Cardiac muscle cell (in vitro differentiated cells and primary cell): ENCODE measurements at places on chromosomes 7 and 10.

- no peaks in the 10 kb centered on the region for H3K27me3 ChIP-seq
- no peak for DNase-seq
- H3K4me3 ChIP-seq: no peak overlapping the region
- no peaks in the 10 kb centered on the region for H3K4me1 ChIP-seq
- no peaks in the 10 kb centered on the region for H3K36me3 ChIP-seq
These were observed 278.1 kb downstream of the DPP6 start for GRCh38 chr7:154330318-154330717.

DNA sequence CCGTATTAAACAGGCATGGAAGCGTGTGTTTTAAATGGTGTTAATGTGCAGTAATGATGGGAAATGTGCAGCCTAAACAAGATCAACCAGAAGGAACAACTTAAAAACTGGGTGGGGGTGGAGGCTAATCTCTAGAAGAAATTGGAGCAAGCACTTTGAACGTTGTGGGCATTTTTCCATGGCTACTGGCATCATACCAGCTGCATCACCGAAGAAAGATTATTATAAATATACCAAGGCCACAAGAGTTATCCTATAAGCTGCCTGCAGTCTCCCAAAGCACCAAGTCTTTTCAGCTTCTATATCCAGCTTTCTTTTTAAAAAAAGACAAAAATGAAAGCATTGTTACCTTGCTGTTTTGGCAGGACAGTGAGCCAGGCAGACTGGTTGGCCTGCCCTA is 79.9 kb downstream of the FGFR2 start:
- no peak overlapping the region for H3K27ac ChIP-seq
- no peak for DNase-seq
- peaks cover 5% of the 10 kb centered on the region for H3K4me1 ChIP-seq
- peaks cover 2% of the 10 kb centered on the region for H3K36me3 ChIP-seq
- no peaks in the 10 kb centered on the region for H3K27me3 ChIP-seq
- no peak overlapping the region for H3K4me3 ChIP-seq

GRCh38 chr10:82420001-82420400 is 545.0 kb downstream of the NRG3 start:
- H3K27ac ChIP-seq: no peak overlapping the region
- no peak for DNase-seq
- H3K36me3 ChIP-seq: no peaks in the 10 kb centered on the region
- H3K4me1 ChIP-seq: no peaks in the 10 kb centered on the region

DNA sequence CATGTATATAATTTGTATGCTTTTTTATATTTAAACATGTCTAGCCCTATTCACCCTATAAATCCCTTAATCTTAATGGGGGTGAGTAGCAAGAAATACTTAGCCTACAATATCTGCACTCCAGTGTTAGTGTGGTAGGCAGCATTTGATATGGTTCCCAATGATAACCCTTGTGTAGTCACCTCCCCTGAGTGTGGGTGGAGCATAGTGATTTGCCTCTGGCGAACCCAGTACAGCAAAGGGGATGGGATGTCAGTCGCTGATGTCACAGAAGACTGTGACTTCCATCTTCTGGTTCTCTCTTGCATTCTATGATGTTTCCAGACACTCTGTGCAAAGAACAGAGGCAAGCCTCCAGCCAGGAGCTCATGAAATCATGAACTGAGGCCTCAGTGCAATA is 211.2 kb downstream of the CRPPA start:
- no peak overlapping the region for H3K27ac ChIP-seq
- H3K4me1 ChIP-seq: no peaks in the 10 kb centered on the region
- H3K36me3 ChIP-seq: no peaks in the 10 kb centered on the region
- no peak overlapping the region for H3K4me3 ChIP-seq
- no peak for DNase-seq

- DNase-seq: no peak
- no peaks in the 10 kb centered on the region for H3K27me3 ChIP-seq
- H3K4me1 ChIP-seq: peaks cover 20% of the 10 kb centered on the region
- no peaks in the 10 kb centered on the region for H3K36me3 ChIP-seq
- H3K27ac ChIP-seq: peak overlapping the region; percentile 96
- peak overlapping the region; percentile 72 for H3K4me3 ChIP-seq
These were observed 2.9 kb upstream of the IGF2BP3 start for GRCh38 chr7:23472956-23473843.

DNA sequence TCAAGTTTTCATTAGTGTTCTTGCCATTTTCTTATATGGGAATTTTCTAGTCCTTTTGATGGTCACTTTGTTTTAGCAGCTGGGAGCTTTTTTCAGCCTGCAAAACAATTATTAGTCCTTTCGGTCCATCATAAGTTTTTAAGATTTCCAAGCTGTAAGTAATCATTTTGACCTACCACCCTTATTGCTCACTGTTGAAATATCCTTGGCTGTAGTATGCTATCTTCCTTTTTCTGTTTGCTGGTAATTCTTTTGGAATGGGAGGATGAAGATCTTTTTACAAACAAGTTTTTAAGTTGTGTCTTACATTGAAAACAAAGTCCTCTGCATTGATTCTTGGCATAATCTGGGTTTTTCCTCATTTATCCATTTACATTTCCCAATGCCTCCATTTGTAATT is 24.0 kb downstream of the BZW2 start:
- peaks cover 24% of the 10 kb centered on the region for H3K36me3 ChIP-seq
- DNase-seq: peak; percentile 53
- H3K27ac ChIP-seq: peak overlapping the region; percentile 32
- no peak overlapping the region for H3K4me3 ChIP-seq

GRCh38 chr7:132437730-132438129 is 138.5 kb downstream of the PLXNA4 start:
- no peaks in the 10 kb centered on the region for H3K36me3 ChIP-seq
- no peak overlapping the region for H3K4me3 ChIP-seq
- H3K27me3 ChIP-seq: no peaks in the 10 kb centered on the region
- H3K4me1 ChIP-seq: peaks cover 47% of the 10 kb centered on the region
- DNase-seq: peak; percentile 80
- peak overlapping the region; percentile 27 for H3K27ac ChIP-seq
